Stimulated activated CD8-positive, alpha-beta memory T cell treated with anti-CD3 and anti-CD28 coated beads, Interleukin-4, amount 100 ng/mL, for 1 hour (primary cell): ENCODE measurements at places on chromosomes 7 and 10.

DNA sequence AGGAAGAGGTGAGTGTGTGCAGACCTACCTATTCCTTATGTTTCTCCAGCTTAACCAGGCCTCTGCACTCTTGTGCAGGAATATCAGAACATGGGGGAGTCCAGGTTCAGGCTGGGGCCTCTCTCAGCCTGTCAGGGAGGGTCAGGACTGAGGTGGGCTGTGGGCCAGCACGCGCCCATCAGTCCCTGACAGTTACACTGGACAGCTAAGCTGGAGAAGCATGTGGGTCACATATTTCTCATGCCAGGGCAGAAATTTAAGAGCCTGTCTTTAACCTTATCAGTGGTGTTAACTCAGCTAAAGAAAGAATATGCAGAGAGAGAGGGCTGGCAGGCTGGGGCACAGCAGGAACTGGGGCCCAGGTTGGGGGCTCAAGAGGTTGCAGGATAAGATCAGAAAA is 8.7 kb upstream of the POLD2 start:
- DNase-seq, result no peak

DNA sequence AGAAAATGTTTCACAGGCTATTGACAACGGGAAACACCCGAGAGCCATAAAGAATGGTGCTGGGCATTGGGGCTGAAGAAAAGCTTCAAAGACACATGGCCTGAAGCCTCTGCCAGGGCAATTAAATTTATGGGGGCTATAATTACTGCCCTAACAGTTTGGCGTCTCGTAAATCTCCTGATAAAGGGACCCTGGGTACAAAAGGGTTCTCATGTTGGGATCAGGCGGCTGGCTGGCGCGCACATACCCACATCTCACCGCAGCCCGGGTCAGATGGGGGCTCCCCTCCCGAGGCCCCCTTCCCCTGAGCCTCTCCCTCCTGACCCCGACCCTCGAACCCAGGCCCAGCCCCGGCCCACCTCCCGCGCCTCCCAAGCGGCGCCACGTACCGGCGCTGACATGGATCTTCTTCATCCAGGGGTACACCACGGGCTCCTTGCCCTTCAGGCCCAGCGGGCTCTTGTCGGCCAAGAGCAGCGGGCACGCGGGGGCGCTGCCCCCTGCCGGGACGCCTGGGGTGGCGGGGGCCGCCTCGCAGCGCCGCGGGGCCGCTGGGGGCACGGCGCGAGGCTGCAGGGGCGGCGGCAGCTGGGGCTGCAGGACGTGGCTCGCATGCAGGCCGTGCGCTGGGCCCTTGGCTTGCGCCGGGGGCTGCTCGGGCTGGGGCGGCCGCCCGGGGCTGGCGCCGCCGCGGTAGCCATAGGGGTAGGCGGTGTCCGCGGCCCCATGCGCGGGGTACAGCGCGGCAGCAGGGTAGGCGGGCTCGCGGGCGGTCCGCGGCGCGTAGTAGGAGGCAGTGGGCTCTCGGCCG is 623 bp downstream of the HOXA4 start:
- no peak for DNase-seq

GRCh38 chr7:70637726-70638125 is 494.2 kb upstream of the GALNT17 start:
- DNase-seq, result no peak

GRCh38 chr10:85986777-85987176 is 379.8 kb downstream of the GRID1 start:
- no peak for DNase-seq

DNA sequence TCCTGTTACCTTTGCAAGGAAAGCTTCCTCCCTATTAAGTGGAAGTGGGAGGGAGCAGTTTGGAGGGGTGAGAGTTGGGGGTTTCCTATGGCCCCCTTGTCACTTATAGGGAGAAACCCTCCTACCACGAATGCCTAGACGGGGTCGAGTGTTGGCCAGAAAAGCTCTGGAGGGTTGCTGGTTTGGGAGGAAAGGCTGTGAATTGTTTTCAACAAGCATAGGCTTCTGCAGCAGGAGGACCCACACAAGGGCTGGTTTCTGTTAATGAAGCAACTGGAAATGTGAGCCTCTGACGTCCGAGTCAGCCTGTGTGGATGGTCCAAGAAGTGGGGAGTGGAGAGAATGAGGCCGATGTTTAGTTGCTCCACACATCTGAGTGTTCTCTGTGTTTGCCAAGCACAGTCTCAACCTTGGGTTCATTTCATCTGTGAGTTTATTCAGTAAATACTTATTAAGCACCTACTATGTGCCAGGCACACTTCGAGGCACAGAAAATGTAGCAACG is 37.3 kb upstream of the LEP start:
- DNase-seq, result no peak

GRCh38 chr7:16914771-16915170 is 33.0 kb upstream of the AGR3 start:
- DNase-seq, result no peak

GRCh38 chr10:92047215-92047614 is 123.6 kb downstream of the BTAF1 start:
- no peak for DNase-seq

- DNase-seq, result no peak
These were observed 77.9 kb downstream of the ZMIZ1 start for GRCh38 chr10:79146611-79147130.

- DNase-seq, result no peak
These were observed 59.8 kb downstream of the COA1 start for GRCh38 chr7:43669286-43670081.

GRCh38 chr10:101453791-101454718 is 100.1 kb downstream of the BTRC start:
- no peak for DNase-seq

- DNase-seq, result no peak
These were observed 20.4 kb upstream of the FAM20C start for GRCh38 chr7:171912-172515.

- DNase-seq, result no peak
These were observed 37.6 kb upstream of the COL1A2 start for GRCh38 chr7:94357076-94357475.
